ENCODE measurements at places on chromosomes 3 and 15.

- DNase-seq = no peak
Observed at GRCh38 chr3:126782536-126782935, 78.5 kb downstream of the CHCHD6 start.

- DNase-seq = no peak
Observed at GRCh38 chr15:25774871-25775270, 88.3 kb downstream of the ATP10A start.

DNA sequence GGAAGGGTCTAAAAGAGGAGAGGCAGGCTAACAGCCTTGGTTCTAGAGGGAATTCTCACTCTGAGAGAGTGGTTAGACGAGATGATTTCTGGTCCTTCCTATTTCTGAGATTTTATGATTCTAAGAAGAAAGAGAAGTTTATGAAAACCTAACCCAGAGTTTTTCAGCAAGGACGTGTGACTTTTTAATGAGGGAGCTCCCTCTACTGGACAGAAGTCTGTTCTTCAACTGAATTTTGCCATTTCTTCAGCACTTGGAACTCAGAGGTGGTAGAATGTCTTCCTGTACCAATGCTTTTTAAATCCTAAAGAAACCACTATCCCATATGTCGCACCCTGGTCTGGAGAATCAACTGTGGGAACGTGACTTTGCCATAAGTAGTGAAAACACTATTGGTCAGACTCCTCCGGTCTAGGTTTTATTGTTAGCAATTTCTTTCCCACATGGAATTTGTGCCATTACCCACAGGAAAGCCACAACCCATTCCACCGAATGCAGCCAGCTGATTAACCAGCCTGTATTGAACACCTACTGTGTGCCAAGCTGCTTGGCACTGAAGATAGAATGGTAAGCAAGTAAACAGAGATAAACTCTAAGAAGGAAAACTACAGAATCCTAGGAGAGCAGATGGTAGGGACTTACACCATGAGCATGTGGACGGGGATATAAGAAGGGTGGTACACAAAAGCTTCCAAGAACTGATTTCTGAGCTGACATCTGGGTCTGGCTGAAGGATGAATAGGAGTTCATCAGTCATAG, 199.5 kb upstream of the LMCD1 start:
- no peak for DNase-seq

DNA sequence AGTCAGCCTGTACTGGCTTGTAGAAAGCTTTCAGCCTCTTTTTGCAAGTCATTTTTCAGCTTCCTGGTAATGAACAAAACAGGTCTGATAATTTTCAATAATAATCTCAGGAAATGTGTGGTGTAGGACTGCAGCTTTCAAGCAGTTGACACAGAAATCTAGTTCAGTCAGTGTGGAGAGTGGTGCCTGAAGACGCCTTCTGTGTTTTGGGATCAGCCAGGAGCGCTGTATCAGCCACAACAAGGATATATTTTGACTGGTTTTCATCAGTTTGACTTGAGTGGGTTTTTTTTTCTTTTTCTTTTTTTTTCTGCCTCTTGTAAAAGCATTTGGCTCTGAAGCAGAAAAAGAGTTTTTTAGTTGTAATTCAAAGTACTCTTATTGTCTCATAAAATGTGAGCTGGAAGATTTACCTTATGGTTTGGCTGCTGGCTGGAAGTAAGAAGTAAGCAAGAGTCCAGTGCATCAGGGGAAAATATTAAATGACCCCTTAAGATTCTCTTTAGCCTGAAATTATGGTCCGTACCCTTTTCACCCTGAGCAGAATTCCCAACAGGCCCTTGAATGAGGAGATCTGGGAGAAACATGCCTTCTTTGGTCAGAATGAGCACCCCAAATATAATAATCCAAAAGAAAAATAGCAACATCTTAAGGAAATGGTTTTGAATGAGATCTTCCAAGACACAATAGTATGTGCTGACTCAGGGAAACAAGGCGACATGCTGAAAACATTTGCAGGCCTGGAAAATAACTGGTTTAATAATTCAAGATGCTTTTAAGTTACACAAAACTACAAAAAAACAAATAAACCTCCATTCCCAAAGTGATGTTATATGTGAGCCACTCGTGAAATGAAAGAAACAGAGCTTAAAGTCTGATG, 332.7 kb upstream of the ADAMTS9 start:
- DNase-seq = no peak

DNA sequence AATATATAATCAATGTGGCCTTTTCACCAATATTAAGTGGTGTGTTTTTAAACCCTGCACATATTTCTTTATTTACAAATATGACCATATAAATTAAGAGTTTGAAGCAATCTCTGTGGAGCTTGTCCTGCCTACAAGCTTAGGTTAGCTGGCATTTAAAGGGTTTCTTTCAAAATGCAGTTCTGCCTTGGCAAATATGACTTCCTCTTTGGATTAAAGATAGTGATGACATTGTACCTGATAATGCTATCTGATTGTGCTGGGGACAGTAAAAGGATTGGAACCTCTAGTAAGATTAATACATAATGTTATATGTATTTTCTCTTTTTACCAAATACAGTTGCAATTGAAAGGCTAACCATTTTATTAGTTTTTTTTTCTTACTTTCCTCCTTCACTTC, 249.1 kb downstream of the OTOL1 start:
- DNase-seq = no peak

DNA sequence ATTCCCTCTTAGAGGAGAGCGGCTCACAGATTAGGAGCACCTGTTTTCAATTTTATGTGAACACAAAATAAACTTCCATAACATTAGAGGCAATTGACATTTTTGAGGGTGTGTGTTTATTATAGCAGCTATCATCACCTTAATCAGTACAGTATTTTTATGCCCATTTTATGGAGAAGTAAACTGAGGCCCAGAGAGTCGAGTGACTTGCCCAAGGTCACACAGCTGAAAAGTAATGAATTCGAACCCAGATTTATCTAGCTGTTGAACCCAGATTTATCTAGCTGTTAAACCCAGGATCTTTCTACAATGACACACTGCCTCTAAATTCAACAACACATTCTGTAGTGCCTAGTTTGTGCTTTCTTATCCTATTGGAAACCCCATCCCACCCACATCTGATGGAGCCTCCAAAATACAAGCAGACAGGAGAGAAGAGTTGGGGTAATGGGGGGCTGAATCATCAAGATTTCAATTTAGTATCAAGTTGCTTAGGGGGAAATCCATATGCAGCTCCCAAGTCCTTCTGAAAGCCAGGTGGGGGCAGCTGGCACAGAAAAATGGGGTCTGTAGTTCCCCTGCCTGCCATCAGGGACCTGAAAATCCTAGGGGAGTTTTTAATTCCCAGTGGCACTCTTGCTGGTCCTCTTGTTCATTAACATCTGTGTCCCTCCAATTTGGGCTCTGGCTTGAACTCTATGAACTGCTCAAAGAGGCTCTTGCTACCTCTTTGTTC, 50.4 kb upstream of the TRA2B start:
- DNase-seq = no peak

GRCh38 chr3:12938258-12938711, 96.9 kb upstream of the RPL32 start:
- no peak for DNase-seq

- no peak for DNase-seq
Observed at GRCh38 chr3:65449841-65450428, 588.8 kb downstream of the MAGI1 start.

Measured in SIG-M5 (cell line).